ENCODE measurements at places on chromosomes 4 and X.
A peak's percentile ranks its signal among the peaks of the same experiment; 100 is the strongest.

DNA sequence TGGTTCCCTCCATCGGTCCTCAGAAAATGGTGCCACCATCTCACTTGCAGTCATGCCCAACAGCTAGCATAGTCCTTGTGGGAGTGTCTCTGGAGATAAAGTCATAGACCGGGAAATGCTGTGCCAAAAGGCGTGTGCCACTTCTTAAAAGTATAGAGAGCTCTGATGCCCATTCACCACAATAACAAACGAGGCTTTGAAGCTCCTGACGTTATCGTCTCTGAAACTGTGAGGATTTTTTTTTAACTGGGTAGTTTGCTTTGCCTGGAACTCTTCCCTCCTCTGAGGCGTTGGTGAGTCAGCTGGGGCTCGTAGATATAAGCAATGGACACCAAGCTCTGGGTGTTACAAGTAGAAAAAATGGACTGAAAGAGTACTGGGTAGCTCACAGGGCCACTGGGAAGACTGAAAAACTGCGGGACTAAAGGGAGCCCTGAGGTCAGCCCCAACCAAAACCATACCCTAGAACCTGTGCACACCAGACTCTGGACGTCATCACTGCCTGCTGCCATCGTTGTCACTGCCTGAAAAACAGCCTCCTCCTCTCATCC lies 89.4 kb upstream of the TRIM2 start:
- DNase-seq = peak; percentile 21

DNA sequence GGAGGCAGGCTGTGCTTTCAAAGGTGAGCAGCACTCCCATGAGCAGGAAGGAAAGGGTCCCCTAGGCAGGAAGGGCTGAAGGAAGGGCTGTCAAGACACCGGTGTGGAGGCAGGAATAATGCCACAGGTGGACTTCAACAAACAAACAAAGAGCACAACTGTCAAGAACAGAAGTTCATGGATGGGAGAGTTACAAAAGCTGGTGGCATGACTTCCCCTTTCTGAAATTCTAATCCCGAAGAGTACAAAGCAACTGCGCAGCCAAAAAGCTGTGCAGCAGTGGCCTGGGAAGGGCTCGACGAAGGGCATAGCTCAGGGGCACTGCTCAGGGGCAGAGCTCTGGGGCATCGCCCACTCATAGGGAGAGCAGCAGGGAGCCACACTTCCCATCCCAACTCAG lies 582.3 kb upstream of the DIPK2B start:
- DNase-seq = no peak

DNA sequence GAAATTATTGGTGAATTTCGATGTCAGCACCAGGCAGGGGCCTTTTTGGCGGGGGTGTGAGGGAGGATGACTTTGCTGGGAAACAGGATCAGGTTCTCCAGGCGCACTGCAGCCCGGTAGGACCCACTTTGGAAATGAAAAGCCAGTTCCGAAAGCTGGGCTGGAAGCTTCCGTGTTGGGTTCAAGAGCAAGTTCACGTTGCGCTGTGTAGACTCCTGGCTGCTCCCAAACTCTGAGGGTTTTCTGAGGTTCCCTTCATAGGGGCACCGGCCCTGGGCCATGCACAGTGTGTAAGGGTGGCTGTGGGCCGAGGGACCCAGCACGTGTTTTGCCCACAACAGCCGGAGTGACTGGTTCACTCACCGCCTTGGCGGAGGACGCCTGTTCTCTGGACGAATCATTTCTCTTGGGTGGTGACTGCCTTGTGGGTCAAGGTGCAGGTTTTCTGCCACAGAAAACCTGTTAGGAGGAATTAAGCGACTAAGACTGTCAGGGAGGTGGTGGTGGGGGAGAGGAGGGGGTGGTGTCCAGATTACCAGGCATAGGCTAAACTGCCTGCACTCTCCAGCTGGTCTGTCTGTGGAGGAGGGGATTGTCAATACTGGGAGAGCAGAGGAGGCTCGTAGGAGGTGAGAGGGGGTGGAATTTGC lies 8.0 kb downstream of the SHOX start:
- DNase-seq = no peak

GRCh38 chr4:47827343-47828047 lies 10.4 kb downstream of the CORIN start:
- DNase-seq = no peak

- DNase-seq = no peak
These were observed 34.6 kb downstream of the SEPTIN11 start for GRCh38 chr4:76984127-76984526.

DNA sequence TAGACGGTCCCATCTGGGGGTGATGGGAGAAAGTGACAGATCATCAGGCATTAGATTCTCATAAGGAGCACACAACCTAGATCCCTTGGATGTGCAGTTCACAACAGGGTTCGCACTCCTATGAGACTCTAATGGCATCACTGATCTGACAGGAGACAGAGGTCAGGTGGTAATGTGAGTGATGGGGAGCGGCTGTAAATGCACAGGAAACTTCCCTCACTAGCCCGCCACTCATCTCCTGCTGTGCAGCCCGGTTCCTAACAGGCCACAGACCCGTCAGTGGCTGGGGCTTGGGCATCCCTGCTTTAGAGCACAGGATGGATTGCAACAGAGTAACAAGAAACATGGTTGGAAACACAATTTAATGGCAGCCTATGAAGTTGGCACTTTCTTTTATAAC lies 172.6 kb upstream of the VCX3A start:
- DNase-seq = no peak

- DNase-seq = no peak
These were observed 66.2 kb upstream of the PGRMC2 start for GRCh38 chr4:128353791-128354190.

GRCh38 chrX:22481436-22481835 lies 208.7 kb downstream of the CBLL2 start:
- no peak for DNase-seq
